Endothelial cell of umbilical vein (primary cell): ENCODE measurements at places on chromosomes 7 and 10.

GRCh38 chr7:139981511-139981895, 81.2 kb downstream of the PARP12 start:
- DNase-seq, result no peak

DNA sequence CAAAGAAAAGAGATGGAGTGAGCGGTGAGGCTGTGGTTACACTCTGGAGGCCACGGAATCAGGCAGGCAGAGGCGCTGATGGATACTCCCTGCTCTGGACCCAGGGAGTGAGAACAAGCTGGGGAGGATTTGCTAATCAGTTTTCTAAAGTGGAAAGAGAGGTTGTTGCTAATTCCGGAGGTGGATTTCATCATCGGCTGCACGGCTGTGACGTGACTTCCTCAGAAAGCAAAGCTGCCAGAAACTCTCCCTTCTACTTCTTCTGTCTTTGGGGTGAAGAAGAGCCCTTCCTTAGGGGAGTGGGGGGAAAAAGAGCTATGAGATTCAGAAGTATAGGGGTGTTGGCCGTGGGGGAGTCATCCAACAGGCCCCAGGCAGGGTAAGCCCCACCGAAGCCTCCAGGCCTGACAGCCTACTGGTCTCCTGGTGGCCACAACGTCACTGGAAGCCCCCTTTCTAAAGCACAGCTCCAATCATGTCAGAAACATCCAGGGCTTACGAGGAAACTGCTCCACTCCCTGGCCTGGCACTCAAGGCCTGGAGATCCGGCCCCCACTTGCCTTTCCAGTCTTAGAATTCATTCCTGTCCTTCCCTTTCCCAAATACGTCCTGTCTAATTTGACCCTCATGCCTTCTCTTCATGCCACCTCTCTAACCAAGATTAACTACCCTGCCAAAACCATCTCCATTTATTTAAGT, 114.5 kb downstream of the HIP1 start:
- no peak for DNase-seq

DNA sequence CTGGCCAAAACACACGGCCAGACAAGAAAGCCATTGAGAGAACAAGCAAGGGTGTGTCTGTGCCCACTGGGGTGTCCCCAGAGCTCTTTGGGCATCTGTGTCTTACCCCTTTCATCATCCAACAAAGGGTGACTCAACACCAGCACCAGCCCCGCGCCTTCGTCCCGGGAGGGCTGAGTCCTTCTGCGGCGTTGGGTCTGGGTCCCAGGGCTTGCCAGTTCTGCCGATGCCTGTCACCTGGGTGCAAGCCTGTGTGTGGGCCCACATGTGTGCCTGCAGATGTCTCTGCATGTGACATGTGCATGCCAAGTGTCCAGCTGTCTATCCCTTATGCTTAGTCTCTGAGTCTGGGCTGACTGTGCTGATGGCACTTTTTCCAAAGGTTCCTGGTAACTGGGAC, 24.4 kb upstream of the ELN start:
- no peak for DNase-seq

DNA sequence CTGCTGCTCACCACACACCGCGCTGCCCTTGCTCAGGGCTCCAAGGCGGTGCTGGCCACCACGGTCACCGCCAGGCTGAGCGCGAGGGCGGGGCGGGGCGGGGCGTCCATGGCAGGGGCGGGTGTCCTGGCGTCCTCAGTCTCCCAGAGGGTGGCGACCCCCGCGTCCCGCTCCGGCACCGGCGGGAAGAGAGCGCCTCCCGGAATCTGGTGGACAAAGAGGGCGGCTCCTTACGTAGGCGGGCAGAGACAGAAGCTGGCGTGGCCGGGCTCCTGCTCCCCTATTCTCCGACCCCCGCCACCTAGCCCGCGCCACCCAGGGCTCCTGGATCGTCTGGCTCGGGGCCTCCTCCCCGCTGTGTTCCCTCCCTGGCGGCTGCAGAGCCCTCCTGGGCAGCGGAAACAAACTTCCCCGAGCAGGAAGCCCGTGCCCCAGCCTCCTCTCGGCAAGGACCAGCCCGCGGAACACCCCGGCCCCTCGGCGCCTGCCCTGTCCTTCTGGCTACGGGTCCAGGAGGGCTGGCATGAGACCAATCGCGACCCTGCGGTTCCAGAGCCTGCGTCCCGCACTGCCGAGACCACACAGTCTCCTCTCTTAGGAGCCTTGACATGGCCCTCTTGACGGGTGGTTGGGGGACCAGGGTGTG, 133.8 kb upstream of the ZNF92 start:
- DNase-seq, result peak; percentile 25

- no peak for DNase-seq
Measured at GRCh38 chr10:117972168-117972837, 74.4 kb downstream of the RAB11FIP2 start.
